Glutamatergic neuron (in vitro differentiated cells): ENCODE measurements at places on chromosomes 4 and X.

DNA sequence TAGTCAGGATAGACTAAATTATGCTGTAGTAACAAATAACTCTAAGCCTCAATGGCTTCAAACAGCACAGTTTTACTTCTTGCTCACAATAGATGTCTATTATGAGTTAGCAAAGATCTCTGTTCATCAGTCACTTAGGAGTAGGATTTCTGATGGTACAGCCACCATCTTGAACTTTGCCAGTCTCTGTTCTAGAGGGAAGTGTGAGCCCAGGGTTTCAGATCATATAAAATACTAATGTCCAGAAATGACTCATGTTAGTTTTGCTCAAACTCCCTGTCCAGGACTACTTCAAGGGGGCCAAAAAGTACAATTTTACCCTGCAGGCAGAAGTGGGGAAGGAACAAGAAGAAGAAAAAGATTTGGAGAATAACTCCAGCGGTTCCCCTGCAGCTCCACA, 77.1 kb upstream of the LSM6 start:
- DNase-seq = no peak

- no peak for DNase-seq
These were observed 330.4 kb upstream of the NWD2 start for GRCh38 chr4:36914106-36914505.

DNA sequence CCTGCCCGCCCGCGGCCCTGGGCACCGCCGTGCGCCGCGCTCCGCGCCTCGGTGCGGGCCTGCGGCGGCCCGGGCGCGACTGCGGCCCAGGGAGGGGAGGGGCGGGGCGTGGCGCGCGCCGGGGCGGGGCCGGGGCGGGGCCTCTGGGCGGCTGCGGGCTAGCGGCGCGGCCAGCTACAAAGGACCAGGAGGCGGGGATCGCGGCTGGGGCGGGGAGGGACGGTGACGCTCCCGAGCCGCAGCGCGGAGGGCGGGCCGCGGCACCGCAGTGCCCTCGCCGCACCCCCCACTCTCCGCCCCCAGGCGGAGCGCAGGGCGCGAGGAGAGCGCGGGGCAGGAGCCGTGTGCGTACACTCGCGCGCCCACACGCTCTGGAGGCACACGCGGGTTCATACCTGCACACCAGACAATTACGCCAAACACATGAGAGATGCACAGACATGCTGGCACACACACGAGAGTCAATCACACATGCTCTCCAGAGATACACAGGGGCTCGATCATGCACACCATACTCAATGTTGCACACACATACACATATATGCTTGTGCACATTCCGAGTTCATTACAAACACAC, at the start of gene CRMP1:
CRMP1 (minus strand) TSS at position 83 of the 577 bp plus-strand sequence. CDS start 117 bp downstream, outside the sequence.
- peak; percentile 90 for DNase-seq

GRCh38 chrX:16750136-16750535, 30.7 kb downstream of the SYAP1 start:
- no peak for DNase-seq

DNA sequence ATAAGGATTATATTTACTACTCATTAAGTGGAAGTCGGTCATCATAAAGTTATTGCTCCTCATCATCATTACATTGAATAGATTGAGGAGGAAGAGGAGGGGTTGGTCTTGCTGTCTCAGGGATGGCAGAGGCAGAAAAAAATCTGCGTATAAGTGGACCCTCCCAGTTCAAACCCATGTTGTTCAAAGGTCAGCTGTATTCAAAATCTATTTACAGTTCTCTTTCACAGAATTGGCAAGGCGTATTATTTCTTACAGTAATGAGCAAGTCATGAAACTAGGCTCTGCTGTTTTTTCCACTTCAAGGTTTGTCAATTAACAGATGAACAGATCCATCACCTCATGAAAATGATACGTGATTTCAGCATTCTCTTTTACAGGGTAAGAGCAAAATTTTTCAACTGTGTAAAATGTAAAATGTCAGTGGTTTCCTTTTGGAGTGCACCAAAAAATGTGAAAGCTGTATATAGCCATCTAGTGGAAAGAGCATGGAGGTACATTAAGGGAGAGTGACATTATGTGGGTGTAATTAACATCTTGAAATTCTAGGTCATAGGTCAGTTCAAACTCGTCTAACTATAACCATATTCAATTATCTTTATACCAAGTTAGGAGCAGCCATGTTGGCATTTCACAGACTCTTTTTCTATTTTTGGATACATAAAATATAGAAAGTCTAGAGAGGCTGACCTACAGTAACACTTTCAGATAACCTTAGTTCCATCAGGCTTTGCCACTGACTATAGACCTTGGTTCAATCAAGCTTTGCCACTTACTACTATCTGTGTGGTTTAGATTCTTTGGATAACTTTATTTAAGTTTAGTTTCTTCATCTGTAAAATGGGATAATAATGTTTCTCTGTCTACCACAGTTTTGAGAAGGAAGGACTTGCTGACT, 30.1 kb downstream of the NEIL3 start:
- no peak for DNase-seq

DNA sequence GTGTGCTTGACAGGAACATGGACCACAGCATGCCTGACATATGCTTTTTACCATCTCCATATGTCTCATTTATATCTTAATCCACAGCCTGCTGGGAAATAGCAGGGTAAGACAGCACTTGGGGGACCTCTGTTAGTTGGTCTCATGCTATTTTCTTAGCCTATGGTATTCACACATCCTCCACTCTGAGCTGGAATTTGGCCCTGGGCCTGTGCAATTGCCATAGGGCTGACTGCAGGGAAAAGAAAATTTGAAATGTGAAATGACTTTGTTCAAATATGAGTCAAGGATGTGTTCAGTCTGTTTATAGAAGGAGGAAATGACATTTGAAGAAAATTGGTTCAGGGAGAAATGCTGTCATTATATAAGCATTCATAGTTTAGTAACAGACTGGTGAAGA, 9.6 kb upstream of the MAP7D3 start:
- no peak for DNase-seq

DNA sequence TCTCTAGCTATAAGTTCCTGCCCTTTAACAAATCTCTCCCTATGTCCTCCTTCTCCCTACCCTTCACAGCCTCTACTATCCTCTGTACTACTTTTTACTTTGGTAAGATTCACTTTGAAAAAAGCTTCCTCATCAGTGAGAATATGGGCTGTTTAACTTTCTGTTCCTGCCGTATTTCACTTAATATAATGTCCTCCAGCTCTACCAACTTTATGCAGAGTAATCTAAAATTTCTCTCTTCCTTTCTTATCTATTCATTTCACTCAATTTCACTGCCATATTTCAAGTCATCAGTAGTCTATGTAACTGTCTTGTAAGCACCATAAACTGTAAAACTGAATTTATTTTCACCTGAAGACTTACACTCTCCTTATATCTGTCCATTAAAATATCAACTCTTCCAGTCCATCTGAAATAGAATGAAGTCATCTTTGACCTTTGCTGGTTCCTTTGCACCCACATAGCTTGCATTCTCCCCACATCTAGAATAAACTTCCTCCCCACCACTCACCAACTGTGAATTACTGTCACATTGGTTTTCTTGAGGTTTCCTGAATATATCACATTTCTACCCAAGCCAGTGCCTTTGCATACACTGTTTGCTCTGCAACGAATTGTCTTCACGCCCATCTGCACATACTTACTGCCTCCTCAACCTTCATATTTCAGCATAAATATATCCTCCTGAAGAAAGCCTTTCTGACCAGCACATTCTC, 54.6 kb downstream of the ARAP2 start:
- DNase-seq = no peak

GRCh38 chr4:18105030-18106011, 83.8 kb upstream of the LCORL start:
- DNase-seq = no peak

DNA sequence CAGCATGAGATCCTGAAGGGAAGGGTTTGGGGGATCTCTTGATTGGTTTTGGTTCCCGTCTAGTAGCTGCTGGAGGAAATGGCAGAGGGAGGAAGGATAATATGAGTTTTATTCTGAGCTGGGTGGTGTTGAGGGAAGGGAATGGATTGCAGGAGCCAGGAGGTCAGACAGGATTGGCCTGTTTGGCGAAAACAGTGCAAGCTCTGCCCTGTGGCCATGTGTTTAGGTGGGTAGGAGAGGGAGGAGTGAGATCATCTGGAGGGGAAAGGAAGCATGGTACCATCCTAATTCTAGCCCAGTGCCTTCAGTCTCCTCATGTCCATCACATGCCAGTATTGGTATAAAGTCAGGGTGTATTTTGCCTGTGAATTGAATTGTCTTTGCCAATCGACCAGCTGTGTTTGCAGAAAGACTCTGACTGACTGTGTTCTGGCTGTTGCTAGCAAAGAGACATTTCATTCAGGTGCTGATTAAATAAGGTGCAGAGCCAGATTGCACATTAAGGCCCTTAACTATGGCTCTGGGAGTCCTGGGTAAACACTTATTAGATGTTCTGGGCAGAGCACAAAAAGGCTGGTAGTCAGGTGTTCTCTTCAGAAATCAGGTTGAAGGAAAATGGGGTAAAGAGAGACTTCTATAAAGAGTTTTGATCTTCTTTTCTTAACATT, 10.0 kb downstream of the TMEM164 start:
- DNase-seq = no peak

DNA sequence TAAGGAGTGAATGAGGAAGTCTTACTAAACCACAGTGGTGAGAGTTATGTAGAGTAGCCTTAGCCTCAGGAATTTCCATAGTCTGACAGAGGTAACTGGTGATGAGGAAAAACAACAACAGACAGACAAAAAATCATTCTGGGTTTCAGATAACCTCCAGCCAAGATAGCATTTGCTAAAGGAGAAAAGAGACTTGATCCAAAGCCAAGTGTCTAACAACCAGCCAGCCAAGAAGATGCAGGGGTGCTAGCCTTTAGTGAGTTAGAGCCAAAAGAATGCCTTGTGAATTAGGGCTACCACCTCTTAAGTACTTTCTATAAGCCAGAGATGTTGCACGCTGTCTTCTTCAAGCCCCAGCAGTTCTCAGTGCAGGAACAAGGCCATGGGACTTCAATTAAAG, 478.0 kb upstream of the CPEB2 start:
- DNase-seq = no peak

- peak; percentile 55 for DNase-seq
These were observed 1.1 kb downstream of the SLIT2 start for GRCh38 chr4:20252656-20253282.

GRCh38 chrX:119853444-119853843, 681 bp upstream of the UPF3B start:
- no peak for DNase-seq

GRCh38 chr4:150289881-150290280, 211.6 kb downstream of the DCLK2 start:
- no peak for DNase-seq

DNA sequence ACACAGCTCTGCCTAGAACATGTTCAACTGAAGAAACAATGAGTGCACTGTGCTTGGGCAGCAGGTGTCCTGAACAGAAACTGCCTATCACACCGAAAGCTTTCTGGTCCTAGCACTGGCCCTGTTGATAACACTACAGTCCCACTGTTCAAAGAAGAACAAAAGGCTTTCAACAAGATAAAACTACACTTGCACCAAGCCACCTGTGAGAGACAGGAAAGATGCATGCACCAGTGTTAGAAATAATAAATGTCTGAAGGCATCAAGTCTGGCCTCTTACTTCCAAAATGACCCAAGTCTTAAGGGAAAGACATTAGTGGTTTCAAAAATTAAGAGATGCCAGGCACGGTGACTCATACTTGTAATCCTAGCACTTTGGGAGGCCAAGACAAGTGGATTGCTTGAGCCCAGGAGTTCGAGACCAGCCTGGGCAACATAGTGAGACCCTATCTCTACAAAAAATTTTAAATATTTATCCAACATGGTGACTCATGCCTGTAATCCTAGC, 68.7 kb downstream of the APBB2 start:
- DNase-seq = no peak

DNA sequence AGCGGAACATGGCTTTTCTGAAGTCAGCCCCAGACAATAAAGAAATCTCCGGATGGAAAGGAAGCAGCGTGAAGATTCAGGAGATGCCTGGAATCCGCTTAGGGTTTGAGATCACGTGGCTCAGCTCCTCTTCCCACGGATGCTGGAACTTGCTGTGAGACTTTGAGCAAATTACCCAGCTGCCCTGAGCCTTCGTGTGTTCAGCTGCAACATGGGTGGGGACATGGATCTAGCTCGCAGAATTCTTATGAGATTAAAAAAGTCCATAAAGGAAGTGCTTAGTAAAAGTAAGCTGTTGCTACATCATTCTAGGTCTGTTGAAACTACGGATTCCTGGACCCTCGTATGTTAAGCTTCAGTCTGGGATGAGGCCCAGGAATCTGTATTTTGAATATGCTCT, 55.7 kb upstream of the STIM2 start:
- DNase-seq = no peak

DNA sequence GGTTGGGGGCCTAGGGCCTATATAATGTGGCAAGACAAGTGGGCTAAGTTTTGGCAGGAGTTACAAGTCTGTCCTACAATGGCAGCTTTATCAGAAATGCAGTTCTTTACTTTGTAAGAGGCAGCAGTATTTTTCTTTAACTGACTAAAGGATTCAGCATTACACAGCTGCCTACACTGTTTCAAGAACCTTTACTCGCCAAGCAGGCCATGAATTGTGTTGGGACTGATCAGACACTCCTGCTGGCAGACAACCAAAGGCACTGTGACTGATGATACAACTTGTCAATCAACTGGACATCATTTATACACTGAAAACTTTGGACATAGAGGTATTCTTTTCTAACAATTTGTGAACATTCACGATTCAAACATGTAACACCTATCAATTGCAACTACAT, 4.3 kb downstream of the MORC4 start:
- no peak for DNase-seq
